Peyer's patch (tissue), 4 donors: ENCODE measurements at places on chromosomes 11 and 22.

GRCh38 chr11:83044958-83045712, 26.6 kb downstream of the RAB30 start:
- DNase-seq = no peak

GRCh38 chr11:22581354-22582150, 44.1 kb downstream of the FANCF start:
- DNase-seq = no peak

DNA sequence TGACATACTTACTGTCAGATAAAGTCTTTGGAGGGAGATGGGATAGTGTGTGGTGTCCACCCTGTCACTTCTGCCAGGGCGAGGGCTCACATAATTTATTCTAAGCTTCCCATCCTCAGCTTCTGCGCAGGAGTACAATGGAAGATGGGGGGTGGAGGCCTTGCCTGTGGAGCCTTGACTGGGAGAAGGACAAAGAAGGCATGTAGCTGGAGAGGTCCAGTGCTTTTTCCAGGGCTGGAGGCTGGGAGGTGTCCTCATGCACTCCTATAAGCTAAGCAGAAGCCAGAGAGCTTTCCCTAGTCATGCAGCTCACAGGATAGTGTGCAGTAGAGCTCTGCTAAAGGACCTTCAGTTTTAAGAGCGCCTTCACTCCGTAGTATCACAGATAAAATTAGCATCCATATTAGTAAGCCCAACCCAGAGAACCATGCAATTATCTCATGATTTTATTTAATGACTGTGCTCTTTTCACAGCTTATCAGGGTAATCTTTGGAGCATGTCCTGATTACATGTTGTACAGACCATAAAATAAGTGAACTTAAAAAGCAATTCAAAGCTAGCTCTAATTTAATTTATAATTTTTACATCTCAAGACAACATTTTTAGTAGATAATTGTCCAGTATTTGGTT, 148.3 kb downstream of the TEAD1 start:
- DNase-seq = no peak

DNA sequence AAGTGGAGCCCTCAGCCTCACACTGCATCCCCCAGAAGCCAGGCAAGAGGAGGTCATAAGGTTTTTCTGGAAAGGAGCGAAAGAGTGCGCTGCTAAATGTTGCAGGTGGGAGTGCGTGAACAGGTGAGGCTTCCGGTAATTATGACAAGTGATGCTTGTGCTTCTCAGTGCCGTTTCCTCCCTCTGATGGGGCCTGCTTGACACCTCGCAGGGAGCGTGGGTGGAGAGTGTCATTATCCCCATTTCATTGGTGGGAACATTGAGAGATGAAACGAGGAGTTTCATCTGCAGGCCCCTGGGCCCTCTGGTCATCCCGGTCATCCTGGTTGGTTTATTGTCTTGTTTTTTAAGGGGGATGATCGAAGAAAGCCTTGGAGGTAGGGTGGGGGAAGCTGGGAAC, 57.5 kb downstream of the BCR start:
- DNase-seq = no peak
